Articular chondrocyte of knee joint (primary cell): ENCODE measurements at places on chromosomes 1 and 21. TPM values are rescaled to one million over a fixed set of nuclear protein-coding genes. Genes with fewer than 3 reads are reported as not detected.

Gene SLC6A17
- 0.13 and 0.22 TPM in 2 replicates for total RNA-seq

Gene PCP4L1
- total RNA-seq = not detected in 2 replicates

Gene DENND2D
- total RNA-seq = 11.5 and 12.5 TPM in 2 replicates

Gene KMO
- total RNA-seq = 0.32 TPM in 1 of 2 replicates, not detected in the other

Gene GSTM2
- 16.2 and 16.9 TPM in 2 replicates for total RNA-seq

Gene SLC16A4
- 57.1 and 57.4 TPM in 2 replicates for total RNA-seq

Gene LCE2C
- not detected in 2 replicates for total RNA-seq

Gene OR10Z1
- total RNA-seq = not detected in 2 replicates

Gene GPR37L1
- under 0.01 TPM in 1 of 2 replicates, not detected in the other for total RNA-seq

Gene LRRC39
- 0.39 and 0.76 TPM in 2 replicates for total RNA-seq

Gene TMOD4
- 0.32 and 0.52 TPM in 2 replicates for total RNA-seq

Gene TSPEAR
- not detected in 2 replicates for total RNA-seq

Gene S100A14
- not detected in 2 replicates for total RNA-seq

Gene SPRR2E
- total RNA-seq = not detected in 2 replicates

Gene TTC39A
- total RNA-seq = 0.32 and 1.0 TPM in 2 replicates

Gene HRNR
- total RNA-seq = not detected in 2 replicates

Gene PEX14
- 12.8 and 14.0 TPM in 2 replicates for total RNA-seq

Gene HPCAL4
- total RNA-seq = not detected in 2 replicates

Gene NEGR1
- 83.2 and 84.0 TPM in 2 replicates for total RNA-seq

Gene CLCA4
- not detected in 2 replicates for total RNA-seq

Gene FMO1
- not detected in 2 replicates for total RNA-seq

Gene FLG2
- total RNA-seq = not detected in 2 replicates

Gene VWA1
- 2.6 and 4.1 TPM in 2 replicates for total RNA-seq

Gene TAL1
- total RNA-seq = 0.22 TPM in 1 of 2 replicates, not detected in the other

Gene NUDT4B
- total RNA-seq = 34.6 and 46.0 TPM in 2 replicates

Gene KIAA1614
- 14.0 and 14.1 TPM in 2 replicates for total RNA-seq

Gene MSH4
- 0.13 and 4.3 TPM in 2 replicates for total RNA-seq

Gene DUSP23
- 6.8 and 9.8 TPM in 2 replicates for total RNA-seq

Gene DAB1
- not detected in 2 replicates for total RNA-seq

Gene PIK3CD
- total RNA-seq = 6.1 and 7.2 TPM in 2 replicates

Gene NUF2
- total RNA-seq = 7.6 and 9.5 TPM in 2 replicates

Gene NSUN4
- 17.2 and 20.9 TPM in 2 replicates for total RNA-seq

Gene UBL4B
- 0.13 and 0.32 TPM in 2 replicates for total RNA-seq

Gene NBPF15
- total RNA-seq = 42.4 and 46.0 TPM in 2 replicates

Gene TFF3
- not detected in 2 replicates for total RNA-seq

Gene S100A5
- total RNA-seq = not detected in 2 replicates

Gene TSTD1
- 5.6 and 6.1 TPM in 2 replicates for total RNA-seq

Gene SV2A
- 9.9 and 17.2 TPM in 2 replicates for total RNA-seq

Gene TAS1R1
- 0.26 and 0.43 TPM in 2 replicates for total RNA-seq

Gene FAAH
- 3.1 and 3.7 TPM in 2 replicates for total RNA-seq

Gene BMP8B
- under 0.01 TPM in 1 of 2 replicates, not detected in the other for total RNA-seq

Gene SLC1A7
- under 0.01 and 0.11 TPM in 2 replicates for total RNA-seq

Gene CYP4A11
- total RNA-seq = not detected in 2 replicates

Gene HUNK
- total RNA-seq = 0.11 and 0.13 TPM in 2 replicates

Gene MCOLN3
- 7.8 and 13.7 TPM in 2 replicates for total RNA-seq

Gene RAB7B
- 11.6 and 19.9 TPM in 2 replicates for total RNA-seq

Gene RGS8
- total RNA-seq = 0.78 and 1.5 TPM in 2 replicates

Gene VASH2
- total RNA-seq = 0.13 and 0.43 TPM in 2 replicates

Gene LRRC38
- total RNA-seq = not detected in 2 replicates

Gene PLA2G2F
- total RNA-seq = not detected in 2 replicates

Gene CELA3B
- total RNA-seq = not detected in 2 replicates

Gene RGS4
- 2.1 and 4.8 TPM in 2 replicates for total RNA-seq

Gene AUNIP
- total RNA-seq = 0.65 and 1.2 TPM in 2 replicates

Gene ZSWIM5
- total RNA-seq = 0.26 and 0.86 TPM in 2 replicates

Gene GFI1
- under 0.01 TPM in 1 of 2 replicates, not detected in the other for total RNA-seq
